Gastroesophageal sphincter (tissue), 4 donors: ENCODE measurements at places on chromosomes 11 and 22.

- no peak for ATAC-seq
Measured at GRCh38 chr11:23398052-23398451, 537.8 kb upstream of the CCDC179 start.

DNA sequence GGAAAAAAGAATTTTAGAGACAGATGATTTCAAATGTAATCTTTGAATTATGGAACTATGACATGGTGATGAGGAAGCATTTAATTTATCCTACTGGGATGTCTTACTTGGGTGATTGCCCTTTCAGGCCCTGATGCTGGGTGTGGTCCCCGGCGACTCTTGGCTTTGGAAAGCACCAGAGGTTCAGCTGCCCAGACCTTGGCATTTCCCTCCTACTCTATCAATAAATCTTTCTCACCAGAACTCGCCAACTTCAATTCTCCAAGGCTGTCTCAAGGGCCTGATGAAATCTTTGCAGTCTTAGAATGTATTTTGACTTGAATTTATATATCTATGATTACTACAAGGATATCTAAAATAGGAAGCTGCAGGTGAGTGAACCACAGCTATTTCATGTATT, 18.5 kb upstream of the OR4D5 start:
- ATAC-seq: no peak

- no peak for ATAC-seq
Measured at GRCh38 chr11:60995798-60996197, 24.3 kb downstream of the CD6 start.

DNA sequence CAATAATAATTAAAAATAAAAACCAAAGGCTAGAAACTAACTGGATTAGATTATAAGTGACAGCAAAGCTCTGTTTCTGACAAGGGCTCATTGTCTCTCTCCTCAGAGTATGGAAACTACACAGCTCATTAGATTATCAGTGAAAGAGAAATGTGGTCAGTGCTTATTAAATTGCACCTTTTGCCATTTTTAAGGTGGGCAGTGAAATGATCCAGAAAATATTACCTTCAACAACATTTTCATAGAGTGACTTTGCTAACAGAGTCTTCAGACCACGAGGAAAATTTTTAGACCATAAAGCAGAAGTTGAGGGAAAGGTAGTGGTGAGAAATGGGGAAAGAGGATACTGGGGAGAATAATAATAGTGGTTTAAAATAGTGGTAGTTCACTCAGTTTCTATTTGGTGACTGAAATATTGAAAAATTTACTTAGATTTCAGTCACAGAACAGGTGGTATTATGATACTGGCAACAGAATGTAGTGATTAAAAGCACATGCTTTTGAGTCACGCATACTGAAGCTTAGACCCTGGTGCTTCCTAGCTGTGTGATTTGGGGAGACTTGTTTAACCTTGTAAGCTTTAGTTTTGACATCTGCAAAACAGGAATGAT, 684.0 kb upstream of the CCDC90B start:
- no peak for ATAC-seq

- ATAC-seq: no peak
Measured at GRCh38 chr11:62260261-62260953, 9.6 kb upstream of the SCGB2A2 start.

GRCh38 chr11:27281740-27282590, 81.0 kb downstream of the CCDC34 start:
- peak; percentile 74 for ATAC-seq

GRCh38 chr11:115759622-115760460, 255.6 kb upstream of the CADM1 start:
- peak; percentile 55 for ATAC-seq

DNA sequence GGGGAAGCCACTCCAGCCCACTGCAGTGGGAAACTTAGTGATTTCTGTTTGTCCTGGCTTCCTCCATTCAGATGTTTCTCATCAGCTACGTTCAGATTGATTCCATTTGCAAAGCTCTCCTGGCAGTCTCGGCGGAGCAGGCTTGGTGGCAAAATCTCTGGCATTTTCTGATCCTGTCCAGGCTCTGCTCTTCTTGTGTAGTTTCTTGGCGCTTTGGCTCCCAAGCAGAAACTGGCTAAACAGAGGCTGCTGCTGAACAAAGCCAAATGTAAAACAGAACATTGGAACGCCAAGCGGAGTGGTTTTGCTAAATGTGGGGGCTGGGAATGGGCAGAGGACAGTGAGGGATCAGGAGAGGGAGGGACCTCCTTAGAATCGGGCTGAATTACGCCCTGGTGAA, 36.7 kb downstream of the ADAMTS8 start:
- ATAC-seq: peak; percentile 26

DNA sequence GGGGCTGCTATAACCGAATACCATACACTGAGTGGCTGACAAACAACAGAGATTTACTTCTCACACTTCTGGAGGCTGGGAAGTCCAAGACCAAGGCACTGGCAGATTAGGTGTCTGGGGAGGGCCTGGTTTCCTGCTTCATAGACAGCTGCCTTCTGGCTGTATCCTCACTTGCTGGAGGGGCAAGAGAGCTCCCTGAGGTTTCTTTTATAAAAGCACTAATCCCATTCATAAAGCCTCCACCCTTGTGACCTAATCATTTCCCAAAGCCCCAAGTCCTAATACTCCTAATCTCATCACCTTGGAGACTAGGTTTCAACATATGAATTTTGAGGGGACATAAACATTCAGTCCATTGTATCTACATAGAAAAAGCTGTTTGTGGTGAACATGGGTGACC, 131.8 kb downstream of the KIRREL3 start:
- ATAC-seq: no peak

- ATAC-seq: no peak
Measured at GRCh38 chr11:60731586-60731985, 7.1 kb downstream of the MS4A18 start.

DNA sequence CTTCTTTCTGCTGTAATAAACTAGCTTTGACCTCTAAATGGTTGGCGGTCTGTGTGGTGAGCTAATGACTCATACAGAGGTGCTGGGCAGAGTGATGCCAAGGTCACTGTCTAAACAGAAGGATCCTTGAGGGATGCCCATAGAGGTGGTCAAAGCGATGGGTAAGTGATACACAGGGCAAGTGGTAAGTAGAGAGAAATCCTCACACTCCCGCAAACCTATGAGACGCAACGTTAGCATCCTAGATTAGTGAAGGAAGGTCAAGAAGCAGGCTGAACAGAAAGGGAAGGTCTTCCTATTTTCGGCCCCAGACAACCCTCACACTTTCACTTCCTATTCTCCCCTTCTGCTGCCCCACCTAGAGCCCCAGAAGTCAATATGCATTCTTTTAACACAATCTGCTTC, 65.6 kb upstream of the SESN3 start:
- ATAC-seq: no peak

DNA sequence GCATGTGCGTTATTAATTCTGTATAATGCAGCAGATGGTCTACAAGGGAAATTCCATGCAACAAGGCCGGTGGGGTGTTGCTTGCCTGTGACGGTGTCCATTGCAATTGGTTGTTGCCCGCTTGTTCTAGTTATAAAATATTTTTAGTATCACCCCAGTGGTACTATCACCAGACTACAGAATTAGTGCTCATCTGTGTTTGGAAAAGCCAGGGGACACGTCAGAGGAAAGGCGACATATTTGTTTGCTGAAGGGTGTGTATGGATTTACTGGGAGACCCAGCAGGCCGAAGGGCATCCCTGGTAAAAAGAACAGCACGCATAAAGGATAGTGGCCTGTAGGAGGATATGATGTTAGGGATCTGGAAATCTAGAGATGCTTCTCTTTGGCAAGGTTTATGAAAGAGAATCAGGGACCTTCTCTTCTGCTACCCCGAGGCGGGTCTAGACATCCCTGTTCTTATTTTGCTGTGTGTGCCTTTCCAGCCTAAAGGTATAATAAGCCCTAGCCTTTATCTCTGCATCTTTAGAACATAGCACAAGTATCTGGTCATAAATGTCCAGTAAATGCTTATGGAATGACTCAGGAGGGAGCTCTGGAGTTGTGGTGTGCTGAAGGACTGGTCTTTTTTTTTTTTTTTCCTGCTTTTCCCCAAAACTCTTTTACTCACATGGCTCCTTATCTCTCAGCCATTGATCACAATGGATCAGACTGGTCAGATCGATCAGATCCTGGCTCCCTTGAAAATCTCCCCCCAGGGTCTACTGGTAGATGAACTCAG, 90.9 kb downstream of the LDLRAD3 start:
- ATAC-seq: no peak

- peak; percentile 4 for ATAC-seq
Measured at GRCh38 chr11:107564877-107565218, 687 bp downstream of the ALKBH8 start.

DNA sequence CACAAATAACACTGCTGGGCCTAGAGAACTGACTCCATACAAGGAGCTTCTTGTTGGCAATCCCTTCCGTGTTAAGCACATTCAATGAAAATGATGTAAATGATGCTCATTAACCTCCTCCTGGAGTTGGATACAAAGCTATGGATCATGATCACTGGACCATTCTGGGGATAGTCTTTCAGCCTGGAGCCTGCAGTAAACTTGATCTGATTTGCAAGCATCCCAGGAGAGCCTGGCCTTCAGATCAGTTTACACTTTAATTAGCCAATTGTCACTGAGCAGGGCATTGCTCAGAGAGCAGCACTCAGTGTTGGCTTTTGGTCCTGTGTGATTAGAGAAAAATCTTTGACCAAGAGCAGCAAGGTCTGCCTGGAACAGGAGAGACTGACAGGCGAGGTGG, 45.6 kb downstream of the ARFGAP3 start:
- no peak for ATAC-seq

- no peak for ATAC-seq
Measured at GRCh38 chr11:16979703-16980622, 34.3 kb downstream of the PLEKHA7 start.

GRCh38 chr11:6682936-6683861, at the start of gene MRPL17:
TSS of gene MRPL17 (minus strand) at chr11:6683340. CDS start at chr11:6683296, 44 bp downstream.
- peak; percentile 99 for ATAC-seq

GRCh38 chr11:119645018-119645417, 84.0 kb downstream of the NECTIN1 start:
- ATAC-seq: no peak

DNA sequence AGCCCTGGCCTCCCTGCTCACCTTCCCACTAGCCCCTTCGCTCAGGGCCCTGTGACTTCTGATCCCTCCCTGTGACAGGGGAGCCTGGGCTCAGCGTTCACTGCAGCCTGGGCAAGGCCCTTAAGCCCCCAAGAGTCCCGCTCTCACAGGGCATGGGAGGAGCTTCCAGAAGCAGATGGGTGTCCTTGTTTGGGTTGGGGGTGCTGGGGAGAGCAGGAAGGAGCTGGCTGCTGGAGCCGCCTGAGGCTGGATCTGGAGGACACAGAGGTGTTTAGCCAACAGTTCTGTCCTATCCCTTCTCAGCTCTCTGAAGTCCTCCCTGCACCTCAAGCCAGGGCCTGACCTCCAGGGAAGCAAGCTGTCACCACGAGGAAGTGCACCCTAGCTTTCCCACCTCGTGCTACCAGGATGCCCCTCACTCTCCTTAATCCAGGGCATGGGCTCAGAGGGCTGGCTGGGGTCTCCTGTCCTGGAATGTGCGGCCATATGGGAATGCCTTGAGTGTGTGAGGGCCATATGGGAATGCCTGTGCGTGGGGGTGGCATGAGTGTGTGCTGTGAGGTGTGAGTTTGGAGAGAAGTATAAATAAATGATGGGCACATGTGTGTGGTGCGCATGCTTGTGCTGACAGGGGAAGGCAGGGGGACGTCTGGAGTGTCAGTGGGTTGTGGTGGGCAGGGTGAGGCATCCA, 25.0 kb upstream of the TUB start:
- no peak for ATAC-seq

GRCh38 chr11:119373921-119374631, 7.4 kb downstream of the USP2 start:
- ATAC-seq: peak; percentile 61

GRCh38 chr22:47808236-47808635, 1045.8 kb downstream of the TBC1D22A start:
- no peak for ATAC-seq

- ATAC-seq: peak; percentile 57
Measured at GRCh38 chr22:50530877-50531545, 1.2 kb upstream of the TYMP start.

DNA sequence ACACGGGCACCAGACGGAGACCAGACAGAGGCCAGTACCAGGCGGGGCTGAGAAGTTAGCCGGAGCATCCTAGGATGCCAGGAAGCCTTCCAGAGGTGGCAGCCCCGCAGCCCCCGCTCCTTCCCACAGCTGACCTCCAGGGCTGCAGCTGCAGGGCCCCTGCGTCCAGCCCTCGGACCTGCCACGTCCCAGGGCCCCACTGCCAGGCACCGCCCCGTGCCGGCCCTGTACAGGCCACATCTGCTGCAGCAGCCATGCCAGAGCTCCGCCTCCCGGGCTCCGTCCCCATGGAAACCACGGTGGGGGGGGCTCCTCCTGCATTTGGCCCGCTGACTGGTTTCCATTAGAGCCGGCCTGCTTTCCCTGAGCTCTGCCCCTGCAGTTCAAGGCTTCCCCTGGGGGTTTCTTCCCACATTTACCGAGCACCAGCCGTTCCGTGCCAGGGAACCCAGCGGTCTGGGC, 62.5 kb upstream of the PPARA start:
- ATAC-seq: peak; percentile 77

DNA sequence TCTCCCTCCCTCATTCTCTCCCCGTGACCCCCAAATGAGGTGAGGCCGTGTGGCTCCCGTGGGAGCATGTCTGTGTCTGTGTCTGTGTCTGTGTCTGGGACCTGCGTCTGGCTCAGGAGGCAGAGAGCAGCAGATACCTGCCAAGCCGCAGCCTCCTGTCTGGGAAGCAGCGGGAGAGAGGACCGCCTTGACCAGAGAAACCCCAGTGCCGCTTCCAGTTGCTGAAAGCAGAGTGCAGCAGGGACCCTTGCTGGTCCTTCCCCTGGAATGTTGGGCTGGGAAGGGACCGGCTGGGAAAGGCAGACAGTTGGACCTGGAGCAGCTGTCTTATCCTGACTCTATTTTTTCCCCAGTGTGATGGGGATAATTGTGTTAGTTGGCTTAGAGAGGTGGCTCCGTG, 525 bp downstream of the CSDC2 start:
- no peak for ATAC-seq

DNA sequence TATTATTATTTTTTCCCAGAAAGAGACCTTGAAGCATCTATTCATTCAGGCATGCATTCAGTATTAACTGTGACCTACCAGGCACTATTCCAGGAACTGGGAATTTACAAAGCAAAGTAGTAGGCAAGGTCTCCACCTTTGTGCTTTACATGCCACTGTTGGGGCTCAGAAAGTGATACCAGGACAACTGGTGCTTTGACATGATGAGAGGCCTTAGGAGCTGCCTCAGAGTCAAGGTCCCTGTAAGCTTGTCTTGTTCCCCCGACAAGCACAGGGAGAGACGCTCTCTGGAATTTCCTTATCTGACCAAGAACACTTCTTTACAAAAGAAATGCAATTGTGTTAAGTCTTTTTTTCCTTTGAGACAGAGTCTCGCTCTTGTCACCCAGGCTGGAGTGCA, 2.3 kb upstream of the HMOX1 start:
- no peak for ATAC-seq

GRCh38 chr11:66626382-66626781, 10.0 kb downstream of the RBM14 start:
- ATAC-seq: no peak
